Suprapubic skin (tissue), 4 donors: ENCODE measurements at places on chromosomes 1 and 21.
A peak's percentile ranks its signal among the peaks of the same experiment; 100 is the strongest.

GRCh38 chr1:83102630-83103071 lies 896.3 kb downstream of the TTLL7 start:
- DNase-seq: no peak

- DNase-seq: no peak
These were observed 44.1 kb upstream of the WLS start for GRCh38 chr1:68276448-68276847.

GRCh38 chr1:85366391-85367170 lies 90.1 kb upstream of the BCL10 start:
- DNase-seq: no peak

GRCh38 chr1:155017041-155017945 lies 14.7 kb downstream of the ZBTB7B start:
- peak; percentile 95 for DNase-seq

DNA sequence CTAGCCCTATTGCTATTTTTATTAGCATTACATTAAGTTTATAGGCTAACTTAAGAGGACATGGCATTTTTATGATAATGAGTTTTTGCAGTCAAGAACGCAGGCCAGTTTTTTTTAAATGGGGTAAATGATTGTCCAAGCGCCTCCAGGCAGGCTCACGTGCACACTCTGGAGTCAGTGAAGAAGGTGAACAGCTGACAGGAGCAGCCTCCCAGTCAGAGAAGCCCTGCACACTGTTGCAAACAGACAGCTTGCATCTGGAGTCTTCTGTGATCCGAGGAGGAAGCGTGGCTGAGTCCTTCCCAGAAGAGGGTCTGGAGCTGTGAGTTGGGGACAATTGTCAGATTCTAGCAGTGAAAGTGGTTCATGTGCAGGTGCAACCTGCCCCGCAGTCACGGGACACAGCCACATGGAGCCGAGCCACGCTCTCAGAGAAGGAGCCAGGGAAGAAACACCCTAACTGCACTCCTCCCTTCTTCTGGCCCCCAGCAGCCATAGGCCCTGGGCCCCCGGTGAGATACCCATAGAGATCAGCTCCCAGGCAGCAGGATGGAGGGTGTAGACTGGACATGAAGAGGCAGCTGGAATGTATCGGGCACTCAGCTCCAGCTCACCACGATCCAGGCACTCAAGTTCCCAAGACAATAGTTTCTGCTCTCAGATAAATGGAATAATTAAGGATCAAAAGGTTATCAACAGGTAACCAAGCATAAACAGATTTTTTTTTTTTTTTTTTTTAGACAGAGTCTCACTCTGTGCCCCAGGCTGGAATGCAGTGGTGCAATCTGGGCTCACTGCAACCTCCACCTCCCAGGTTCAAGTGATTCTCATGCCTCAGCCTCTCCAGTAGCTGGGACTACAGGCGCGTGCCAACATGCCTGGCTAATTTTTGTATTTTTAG lies 26.4 kb downstream of the CAPN2 start:
- DNase-seq: no peak

GRCh38 chr1:84365225-84366221 lies 32.8 kb upstream of the DNASE2B start:
- DNase-seq: no peak

GRCh38 chr1:230966358-230966873 lies 12.2 kb downstream of the TTC13 start:
- no peak for DNase-seq

DNA sequence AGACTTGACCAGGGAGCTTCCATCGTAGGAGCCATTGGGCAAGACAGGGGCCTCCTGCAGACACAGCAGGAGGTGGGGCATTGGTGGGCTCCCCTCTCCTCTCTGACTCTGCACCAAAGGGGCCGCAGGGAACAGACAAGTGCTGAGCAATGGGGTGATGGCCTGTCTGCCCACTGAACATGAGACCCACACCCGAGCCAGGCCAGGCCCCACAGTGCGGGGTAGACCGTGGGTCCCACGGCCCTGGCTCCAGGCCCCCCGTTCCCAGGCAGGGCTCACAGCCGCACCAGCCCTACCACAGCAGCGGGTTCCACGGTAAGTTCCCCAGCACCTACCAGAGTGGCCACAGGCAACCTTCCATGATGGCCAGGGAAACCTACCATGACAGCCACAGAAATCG lies 45.9 kb downstream of the CHD5 start:
- no peak for DNase-seq

- DNase-seq: no peak
These were observed 71.4 kb upstream of the GORAB start for GRCh38 chr1:170460414-170461155.

DNA sequence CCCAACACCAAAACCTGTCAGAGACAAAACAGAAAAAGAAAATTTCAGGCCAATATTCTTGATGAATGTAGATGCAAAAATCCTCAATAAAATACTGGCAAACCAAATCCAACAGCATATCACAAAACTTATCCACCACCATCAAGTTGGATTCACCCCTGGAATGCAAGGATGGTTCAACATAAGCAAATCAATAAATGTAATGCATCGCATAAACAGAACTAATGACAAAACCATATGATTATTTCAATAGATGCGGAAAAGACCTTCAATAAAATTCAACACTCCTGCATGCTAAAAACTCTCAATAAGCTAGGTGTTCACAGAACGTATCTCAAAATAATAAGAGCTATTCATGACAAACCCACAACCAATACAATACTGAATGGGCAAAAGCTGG lies 3.8 kb upstream of the OR2L5 start:
- no peak for DNase-seq

DNA sequence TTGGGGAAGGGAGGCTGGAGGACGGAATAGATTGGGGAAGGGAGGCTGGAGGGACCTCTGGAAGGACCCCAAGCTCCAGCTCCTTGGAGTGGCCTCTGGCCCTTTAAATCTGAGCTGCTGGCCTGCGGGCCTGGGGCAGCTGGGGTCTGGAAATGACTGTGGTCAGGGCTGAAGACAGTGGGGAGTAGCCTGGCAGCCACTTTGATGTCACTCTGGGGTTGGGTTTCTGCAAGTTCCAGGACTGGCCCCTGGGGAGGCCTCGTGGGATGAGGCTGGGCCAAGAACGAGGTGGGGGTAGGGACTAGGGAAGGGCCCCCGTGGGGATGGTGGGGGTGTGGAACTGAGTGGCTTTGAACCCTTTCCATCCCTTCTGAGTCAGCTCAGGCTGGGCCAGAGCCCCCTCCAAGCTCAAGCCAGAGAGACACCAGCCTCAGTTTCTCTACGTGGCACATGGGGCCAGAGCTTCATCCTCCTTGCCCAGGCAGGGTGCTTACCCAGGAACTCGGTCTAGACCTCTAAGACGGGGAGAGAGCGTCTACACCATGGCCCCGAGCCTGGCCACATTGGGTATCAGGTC lies 59.7 kb downstream of the ALPL start:
- DNase-seq: no peak

DNA sequence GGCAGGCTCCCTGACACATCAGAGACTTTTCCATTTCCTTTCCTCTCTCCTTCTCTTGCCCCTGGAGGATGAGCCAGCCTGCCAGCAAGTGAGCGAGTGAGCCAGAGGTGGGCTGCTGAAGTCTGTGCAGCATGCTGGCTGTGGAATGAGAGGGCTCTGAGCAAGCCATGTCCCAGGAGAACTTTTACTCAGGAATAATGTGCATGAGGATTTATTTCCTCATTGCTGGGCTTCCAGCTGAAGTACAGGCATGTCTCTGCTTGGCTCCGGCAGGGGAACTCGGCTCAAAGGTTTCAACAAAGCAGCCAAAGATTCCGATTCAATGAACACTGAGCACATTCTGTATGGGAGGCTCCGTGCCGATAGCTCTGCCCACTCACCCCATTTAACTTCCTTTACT lies 43.7 kb downstream of the UBIAD1 start:
- no peak for DNase-seq
